ENCODE measurements at places on chromosomes 11 and 22. TPM values are rescaled to one million over a fixed set of nuclear protein-coding genes. Genes with fewer than 3 reads are reported as not detected.

DNA sequence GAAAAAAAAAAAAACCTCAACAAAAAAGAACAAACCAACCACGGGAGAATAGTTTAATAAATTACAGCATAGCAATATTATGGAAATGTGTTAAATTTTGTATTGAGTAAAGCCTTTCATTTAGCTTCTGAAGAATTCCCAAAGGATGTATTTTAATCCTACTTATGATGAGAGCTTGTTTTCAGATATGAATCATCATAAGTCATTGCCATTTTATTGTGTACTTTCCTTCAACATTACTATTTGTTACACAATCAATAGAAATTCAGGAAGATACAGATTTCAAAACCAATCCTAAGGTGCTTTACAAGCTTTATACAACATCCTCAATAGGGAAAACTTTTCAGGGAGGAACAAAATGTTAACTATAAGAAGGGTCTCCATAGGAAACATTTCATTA, 200.6 kb upstream of the CTSC start:
- peaks cover 3% of the 10 kb centered on the region for H3K27me3 ChIP-seq
- no peak overlapping the region for H3K4me3 ChIP-seq
- H3K36me3 ChIP-seq = peaks cover 2% of the 10 kb centered on the region
- no peak overlapping the region for H3K27ac ChIP-seq
- no peak for DNase-seq
- peaks cover 4% of the 10 kb centered on the region for H3K4me1 ChIP-seq

- no peak overlapping the region for H3K4me3 ChIP-seq
- H3K27me3 ChIP-seq = no peaks in the 10 kb centered on the region
- H3K27ac ChIP-seq = peak overlapping the region; percentile 64
These were observed 20.2 kb downstream of the PPP6R2 start for GRCh38 chr22:50363166-50363802.

DNA sequence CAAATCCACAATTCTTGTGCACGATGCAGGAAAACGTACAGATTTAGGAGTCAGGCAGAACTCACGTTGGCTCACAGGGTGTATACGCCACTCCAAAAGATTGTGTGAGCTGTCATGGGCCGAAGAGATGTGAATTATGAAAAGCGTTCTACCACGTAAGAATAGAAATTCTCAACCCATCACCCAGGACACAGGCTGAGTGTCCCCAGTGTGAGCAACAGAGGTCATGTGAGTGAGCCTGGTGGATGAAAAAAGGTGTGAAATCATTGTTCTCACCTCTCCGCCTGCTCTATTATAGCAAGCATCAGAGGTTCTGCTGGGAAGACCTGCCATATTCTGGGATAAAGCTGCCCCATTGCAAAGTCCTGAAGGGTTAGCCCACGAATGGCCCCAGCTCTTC, 235.0 kb downstream of the MN1 start:
- no peak for DNase-seq
- no peak overlapping the region for H3K4me3 ChIP-seq
- no peaks in the 10 kb centered on the region for H3K4me1 ChIP-seq
- no peaks in the 10 kb centered on the region for H3K36me3 ChIP-seq

- no peaks in the 10 kb centered on the region for H3K27me3 ChIP-seq
- H3K27ac ChIP-seq = no peak overlapping the region
- no peak for DNase-seq
- no peaks in the 10 kb centered on the region for H3K4me1 ChIP-seq
These were observed 106.1 kb downstream of the CTTN start for GRCh38 chr11:70504246-70505020.

The CHRM1 gene
- not detected for total RNA-seq

DNA sequence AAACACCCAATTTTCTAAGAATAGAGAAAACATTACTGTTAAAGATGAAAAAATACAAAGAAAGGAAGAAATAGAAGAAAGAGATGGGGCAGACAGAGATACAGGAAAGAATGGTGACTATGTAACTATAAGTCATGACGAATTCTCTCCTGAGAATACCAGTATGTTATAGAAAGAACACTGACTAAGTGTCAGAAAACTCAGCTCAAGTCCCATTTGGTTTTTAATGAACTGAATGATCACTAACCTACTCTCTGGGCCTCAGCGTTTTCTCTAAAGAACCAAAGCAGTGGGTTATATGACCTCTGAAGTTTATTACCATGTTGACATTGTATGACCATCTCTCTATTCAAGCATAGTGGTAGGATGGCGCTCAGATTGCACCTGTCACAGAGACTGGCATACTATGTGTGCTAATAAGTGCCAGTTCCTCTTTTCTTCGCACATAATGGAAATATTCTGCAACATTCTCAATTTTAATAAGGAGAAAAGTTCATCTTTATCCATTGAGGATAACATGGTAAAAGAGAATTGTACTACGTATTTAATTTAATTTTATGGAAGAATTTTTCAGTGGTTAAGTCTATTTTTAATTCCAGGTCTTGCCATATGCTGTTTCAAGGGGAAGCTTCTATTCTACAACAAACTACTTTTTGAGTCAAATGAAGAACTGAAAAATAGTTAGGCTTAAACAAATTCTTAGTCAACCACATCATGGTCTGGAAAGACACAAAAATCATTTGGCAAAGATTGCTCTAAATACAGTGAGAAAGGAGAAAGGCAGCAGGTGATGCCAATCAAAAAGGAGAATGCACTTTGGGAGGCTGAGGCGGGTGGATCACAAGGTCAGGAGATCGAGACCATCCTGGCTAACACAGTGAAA, 25.0 kb upstream of the EED start:
- H3K27ac ChIP-seq = no peak overlapping the region
- H3K36me3 ChIP-seq = peaks cover 5% of the 10 kb centered on the region
- no peak for DNase-seq
- H3K27me3 ChIP-seq = peaks cover 2% of the 10 kb centered on the region

DNA sequence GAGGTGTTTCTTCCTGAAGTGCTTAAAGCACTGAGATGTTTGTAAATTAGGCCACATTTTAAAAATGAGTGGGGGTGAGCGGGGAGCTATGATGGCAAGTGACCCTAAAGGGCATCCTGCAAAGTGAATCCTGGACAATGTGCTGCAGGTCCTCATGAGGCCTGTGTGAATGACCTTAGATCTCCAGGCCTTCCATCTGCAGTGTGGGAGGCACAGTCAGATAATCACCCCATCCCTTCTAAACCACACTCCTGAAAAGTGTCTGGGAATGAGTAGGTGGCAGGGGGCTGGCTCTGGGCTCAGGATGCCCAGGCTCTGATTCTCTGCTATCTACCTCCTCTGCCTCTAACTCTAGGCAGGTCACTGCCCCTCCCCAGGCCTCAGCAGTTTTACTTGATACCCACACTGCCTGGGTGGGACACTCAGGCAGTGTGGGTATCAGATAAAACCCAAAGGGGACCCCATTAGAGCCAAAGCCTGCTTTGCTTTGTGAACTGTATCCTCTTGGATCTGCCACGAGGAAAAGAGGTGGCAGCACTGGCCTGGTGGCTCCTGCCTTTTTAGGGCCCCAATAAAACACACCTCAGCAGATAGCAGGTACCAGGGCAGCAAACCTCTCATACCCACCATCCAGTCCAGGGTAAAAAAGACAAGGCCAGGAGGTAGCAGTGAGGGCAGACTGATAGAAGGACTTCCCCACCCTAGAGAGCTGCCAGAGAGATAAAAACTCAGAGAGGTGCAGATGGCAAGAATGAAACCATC, 10.5 kb downstream of the STARD10 start:
- no peak for DNase-seq
- H3K4me1 ChIP-seq = peaks cover 26% of the 10 kb centered on the region
- H3K36me3 ChIP-seq = no peaks in the 10 kb centered on the region
- H3K27me3 ChIP-seq = peaks cover 17% of the 10 kb centered on the region
- no peak overlapping the region for H3K27ac ChIP-seq

GRCh38 chr22:40651563-40652501, 15.3 kb upstream of the MRTFA start:
- peaks cover 7% of the 10 kb centered on the region for H3K4me1 ChIP-seq
- DNase-seq = peak; percentile 52
- peaks cover 2% of the 10 kb centered on the region for H3K27me3 ChIP-seq
- no peaks in the 10 kb centered on the region for H3K36me3 ChIP-seq
- peak overlapping the region; percentile 82 for H3K27ac ChIP-seq
- H3K4me3 ChIP-seq = peak overlapping the region; percentile 64

GRCh38 chr11:83611600-83611999, 325.4 kb upstream of the CCDC90B start:
- no peak overlapping the region for H3K4me3 ChIP-seq
- no peaks in the 10 kb centered on the region for H3K27me3 ChIP-seq
- no peaks in the 10 kb centered on the region for H3K4me1 ChIP-seq
- DNase-seq = no peak
- H3K27ac ChIP-seq = no peak overlapping the region

- H3K27me3 ChIP-seq = peaks cover 11% of the 10 kb centered on the region
- H3K27ac ChIP-seq = no peak overlapping the region
- no peaks in the 10 kb centered on the region for H3K36me3 ChIP-seq
- H3K4me3 ChIP-seq = no peak overlapping the region
- no peaks in the 10 kb centered on the region for H3K4me1 ChIP-seq
These were observed 113.7 kb downstream of the INSC start for GRCh38 chr11:15228331-15228849.

The TRIM6 gene
- 1.5 TPM for total RNA-seq

DNA sequence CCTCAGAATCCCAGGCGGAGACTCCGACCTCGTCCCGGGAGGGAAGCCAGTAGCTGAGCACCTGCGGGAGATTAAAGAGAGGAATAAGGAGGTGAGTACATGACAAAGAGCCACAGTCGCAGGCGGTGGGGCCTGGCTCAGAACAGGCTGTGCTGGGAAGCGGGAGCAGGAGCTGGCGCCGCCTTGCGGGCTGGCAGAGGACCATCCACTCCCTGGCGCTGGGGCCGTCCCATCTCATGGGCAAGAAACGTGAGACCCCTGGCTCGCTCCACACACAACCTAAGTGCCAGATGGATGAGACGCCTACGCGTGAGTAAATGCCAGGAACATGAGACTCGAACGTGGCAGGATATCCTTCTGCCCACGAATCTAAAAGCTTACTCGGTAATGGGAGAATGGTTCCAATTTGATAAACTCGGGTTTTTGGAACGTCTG, 6.3 kb downstream of the CEND1 start:
- peaks cover 12% of the 10 kb centered on the region for H3K4me1 ChIP-seq
- no peak overlapping the region for H3K27ac ChIP-seq
- H3K36me3 ChIP-seq = peaks cover 5% of the 10 kb centered on the region
- no peaks in the 10 kb centered on the region for H3K27me3 ChIP-seq

GRCh38 chr22:17882162-17882561, 107.9 kb upstream of the BID start:
- H3K27ac ChIP-seq = no peak overlapping the region
- DNase-seq = no peak
- no peak overlapping the region for H3K4me3 ChIP-seq
- H3K4me1 ChIP-seq = no peaks in the 10 kb centered on the region
- H3K36me3 ChIP-seq = peaks cover 5% of the 10 kb centered on the region
- H3K27me3 ChIP-seq = no peaks in the 10 kb centered on the region

- H3K36me3 ChIP-seq = no peaks in the 10 kb centered on the region
- no peak for DNase-seq
- H3K27me3 ChIP-seq = peaks cover 65% of the 10 kb centered on the region
- H3K27ac ChIP-seq = no peak overlapping the region
- H3K4me1 ChIP-seq = peaks cover 8% of the 10 kb centered on the region
These were observed 59.0 kb downstream of the THAP12 start for GRCh38 chr11:76321820-76322524.

GRCh38 chr22:45645150-45645525, 26.5 kb upstream of the ATXN10 start:
- DNase-seq = no peak
- H3K4me3 ChIP-seq = no peak overlapping the region
- peaks cover 21% of the 10 kb centered on the region for H3K4me1 ChIP-seq
- H3K27ac ChIP-seq = no peak overlapping the region

The SPTBN2 gene
- total RNA-seq = 1.6 TPM

GRCh38 chr11:118703563-118704106, 24.2 kb upstream of the TREH start:
- peaks cover 15% of the 10 kb centered on the region for H3K27me3 ChIP-seq
- no peak for DNase-seq
- no peak overlapping the region for H3K27ac ChIP-seq
- H3K4me3 ChIP-seq = no peak overlapping the region

DNA sequence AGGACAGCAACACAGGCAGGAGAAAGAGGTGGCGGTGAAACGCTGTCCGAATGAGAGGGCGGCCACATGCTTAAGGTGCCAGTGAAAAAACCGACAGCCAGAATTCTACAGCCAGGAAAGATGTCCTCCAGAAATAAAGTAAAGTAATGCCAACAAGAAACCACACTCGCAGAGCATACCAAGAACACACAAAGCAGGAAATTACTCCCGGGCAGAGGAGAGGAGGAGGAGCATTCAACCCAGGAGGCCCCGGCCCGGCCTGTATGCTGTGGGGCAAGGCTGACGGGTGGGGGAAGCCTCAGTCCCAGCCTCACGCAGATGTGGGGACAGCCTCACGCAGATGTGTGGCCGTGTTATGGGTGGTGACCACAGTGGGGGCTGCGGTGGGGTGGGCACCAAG, 28.0 kb downstream of the CHID1 start:
- H3K27me3 ChIP-seq = no peaks in the 10 kb centered on the region
- no peak overlapping the region for H3K4me3 ChIP-seq

The GPR83 gene
- total RNA-seq = 0.17 TPM

DNA sequence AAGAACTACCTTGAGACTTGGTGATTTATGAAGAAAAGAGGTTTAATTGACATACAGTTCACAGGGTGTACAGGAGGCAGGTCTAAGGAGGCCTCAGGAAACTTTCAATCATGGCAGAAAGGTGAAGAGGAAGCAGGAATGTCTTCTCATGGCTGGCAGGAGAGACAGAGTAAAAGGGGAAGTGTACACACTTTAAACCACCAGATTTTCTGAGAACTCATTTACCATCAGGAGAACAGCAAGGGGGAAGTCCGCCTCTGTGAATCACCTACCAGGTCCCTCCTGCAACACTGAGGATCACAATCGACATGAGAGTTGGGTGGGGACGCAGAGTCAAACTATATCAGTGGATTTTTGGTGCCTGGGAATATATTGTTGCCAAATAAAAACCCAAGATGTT, 40.3 kb upstream of the OR5D13 start:
- no peaks in the 10 kb centered on the region for H3K4me1 ChIP-seq
- no peak overlapping the region for H3K4me3 ChIP-seq
- no peaks in the 10 kb centered on the region for H3K36me3 ChIP-seq
- no peak overlapping the region for H3K27ac ChIP-seq
- DNase-seq = no peak

GRCh38 chr11:8290081-8290810, 26.6 kb upstream of the LMO1 start:
- H3K27me3 ChIP-seq = peaks cover 3% of the 10 kb centered on the region
- DNase-seq = no peak
- no peaks in the 10 kb centered on the region for H3K4me1 ChIP-seq
- H3K27ac ChIP-seq = peak overlapping the region; percentile 26

The PATE4 gene
- not detected for total RNA-seq

DNA sequence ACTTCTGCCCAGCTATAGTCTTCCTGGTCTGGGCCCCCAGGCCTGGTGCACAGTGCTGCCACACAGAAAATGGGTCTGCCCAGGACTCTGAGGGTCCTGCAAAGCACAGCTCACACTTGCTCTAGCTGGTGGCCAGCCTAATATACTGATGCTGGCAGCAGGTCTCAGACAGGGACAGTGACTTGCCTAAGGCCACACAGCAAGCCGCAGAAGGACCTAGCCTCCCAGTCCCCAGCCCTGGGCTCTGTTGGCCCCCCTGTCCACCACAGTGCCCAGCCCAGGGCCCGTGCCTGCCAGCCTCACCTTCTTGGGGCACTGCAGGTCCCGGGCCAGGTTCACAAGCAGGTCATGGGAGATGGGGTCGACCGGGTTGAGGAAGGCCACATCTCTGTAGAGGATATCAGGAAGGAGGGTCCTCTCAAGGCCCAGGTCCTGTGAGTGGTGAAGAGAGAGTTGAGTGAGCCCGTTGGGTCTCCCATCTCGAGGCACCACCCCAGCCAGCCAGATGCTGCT, 3.3 kb downstream of the LRRC75B start:
- H3K4me3 ChIP-seq = no peak overlapping the region
- no peak for DNase-seq
- no peak overlapping the region for H3K27ac ChIP-seq
- peaks cover 6% of the 10 kb centered on the region for H3K27me3 ChIP-seq
- H3K4me1 ChIP-seq = peaks cover 4% of the 10 kb centered on the region
